ENCODE measurements at places on chromosomes 4 and X.
A peak's percentile ranks its signal among the peaks of the same experiment; 100 is the strongest.

DNA sequence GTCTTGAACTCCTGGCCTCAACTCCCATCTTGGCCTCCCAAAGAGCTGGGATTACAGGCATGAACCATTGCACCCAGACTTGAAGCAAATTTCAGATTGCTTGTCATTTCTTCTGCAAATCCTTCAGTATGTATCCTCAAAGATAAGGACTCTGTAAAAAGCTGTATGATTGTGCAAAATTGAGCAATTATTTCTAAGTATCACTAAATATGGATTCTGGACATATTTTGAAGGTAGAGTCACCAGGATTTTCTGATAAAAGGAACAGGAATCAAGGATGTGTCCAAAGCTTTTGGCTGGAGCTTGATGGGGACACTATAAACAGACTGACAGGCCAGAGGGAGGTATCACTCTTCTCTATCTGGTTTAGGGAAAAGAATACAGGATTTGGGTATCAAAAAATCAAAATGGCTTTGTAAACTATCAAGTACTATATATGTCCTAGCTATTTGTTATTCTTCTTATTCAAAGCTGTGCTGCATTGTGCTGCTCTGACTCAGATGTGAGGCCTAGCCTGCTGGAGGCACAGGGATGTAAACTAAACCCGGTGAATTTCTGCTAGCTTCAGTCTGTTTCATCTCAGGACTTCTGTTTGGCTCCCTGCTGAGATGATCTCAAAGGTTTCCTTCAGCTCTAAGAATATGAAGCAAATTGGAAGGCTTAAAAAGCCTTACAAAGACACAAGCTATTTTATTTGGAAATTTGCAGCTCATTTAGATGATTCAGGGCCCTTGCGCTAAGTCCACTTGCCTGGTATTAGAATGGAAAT lies 8.3 kb downstream of the RPS4X start:
- no peak for DNase-seq

- no peak for DNase-seq
Measured at GRCh38 chr4:56288663-56289062, 98.6 kb downstream of the AASDH start.

- no peak for DNase-seq
Measured at GRCh38 chrX:87299563-87300160, 217.9 kb upstream of the KLHL4 start.

DNA sequence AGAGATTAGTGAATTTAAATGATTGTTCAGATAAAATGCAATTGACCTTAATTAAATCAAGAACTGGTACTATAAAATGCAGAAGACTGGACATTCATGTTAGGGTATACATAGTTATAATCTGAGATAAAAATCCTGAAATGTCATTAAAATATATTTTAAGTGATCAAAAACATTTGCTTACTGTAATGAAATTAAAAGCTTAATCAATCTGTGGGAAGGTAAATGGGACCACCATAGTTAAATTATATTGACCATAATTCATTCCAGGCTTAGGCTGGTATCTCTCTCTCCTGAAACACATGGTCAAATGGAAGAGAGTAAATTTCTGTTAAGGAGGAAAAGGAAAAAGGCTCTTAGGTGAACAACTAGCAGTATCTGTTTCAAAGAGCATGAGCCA lies 474.4 kb downstream of the C4orf33 start:
- no peak for DNase-seq

DNA sequence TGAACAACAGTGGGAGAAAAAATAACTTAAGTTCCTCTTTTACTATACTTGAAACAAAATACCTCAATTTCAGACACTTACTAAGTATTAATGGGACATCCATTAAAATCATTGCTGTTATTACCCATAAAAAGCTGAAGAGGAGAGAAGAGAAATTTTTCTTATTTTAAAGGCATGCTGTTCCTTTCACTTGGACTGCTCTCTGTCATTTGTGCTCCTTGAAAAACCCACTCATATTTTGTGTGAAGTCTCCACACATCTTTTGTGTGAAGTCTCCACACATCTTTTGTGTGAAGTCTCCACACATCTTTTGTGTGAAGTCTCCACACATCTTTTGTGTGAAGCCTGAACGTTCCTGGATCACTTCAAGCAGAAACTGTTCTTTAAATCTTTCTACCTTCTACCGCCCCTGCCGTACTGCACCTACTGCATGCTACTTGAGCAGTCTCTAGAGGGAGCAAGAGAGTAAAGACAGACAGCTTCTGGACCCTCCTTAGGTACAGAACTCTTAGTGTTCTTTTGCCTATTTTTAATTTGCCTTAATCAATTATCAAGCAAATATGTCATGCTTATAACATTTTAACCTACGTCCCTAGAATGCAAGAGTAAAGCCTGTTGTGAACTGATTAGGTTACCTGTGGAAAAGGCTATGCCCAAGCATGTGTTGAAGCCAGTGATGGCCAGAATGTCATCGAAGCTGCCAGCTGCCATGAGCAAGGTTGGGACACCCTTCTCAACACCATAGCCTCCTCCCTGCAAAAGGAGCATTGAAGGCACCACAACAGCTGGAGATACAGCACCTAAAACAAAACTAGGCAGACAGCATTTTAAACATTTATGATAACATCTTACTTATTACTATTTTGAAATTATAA lies 27.1 kb upstream of the SLC9B1 start:
- DNase-seq, result no peak

DNA sequence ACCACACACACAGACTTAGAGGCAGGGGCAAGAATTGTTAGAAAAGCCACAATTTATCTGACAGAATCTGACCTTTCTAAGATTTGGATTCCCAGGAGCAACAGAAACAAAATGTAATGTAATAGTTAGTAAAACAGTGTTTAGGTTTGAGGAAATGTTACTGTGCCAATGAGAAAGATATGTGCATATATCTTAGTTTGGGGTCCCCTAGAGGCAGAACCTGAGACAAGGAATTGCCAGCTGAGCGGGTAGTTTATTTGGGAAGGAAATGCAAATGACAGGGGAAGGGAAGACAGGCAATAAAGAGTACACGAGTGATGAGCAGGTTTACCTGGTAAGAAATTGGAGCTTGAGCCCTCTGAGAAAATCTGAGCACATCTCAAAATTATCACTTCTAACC lies 31.3 kb upstream of the DDX53 start:
- DNase-seq, result no peak

DNA sequence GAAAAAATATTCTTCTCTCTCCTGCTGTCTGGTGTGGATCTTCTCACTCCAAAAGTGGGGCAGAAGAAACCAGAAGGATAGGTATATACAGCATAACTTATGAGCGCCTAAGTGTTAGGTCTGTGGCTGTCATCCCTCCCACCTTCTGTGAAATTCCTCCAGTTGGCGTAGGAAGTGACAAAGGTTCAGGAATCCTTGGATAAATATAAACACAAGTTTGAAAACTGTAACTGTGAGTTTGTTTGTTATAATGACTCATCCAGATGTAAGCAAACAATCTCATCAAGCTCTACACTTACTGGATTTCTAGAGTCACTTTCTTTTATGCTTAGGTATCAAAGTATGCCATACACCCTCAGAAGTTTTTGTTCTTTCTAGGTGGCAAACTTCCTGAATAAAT lies 405.2 kb downstream of the FAT4 start:
- DNase-seq, result no peak

GRCh38 chrX:155035688-155036087 lies 9.0 kb downstream of the FUNDC2 start:
- DNase-seq, result no peak

DNA sequence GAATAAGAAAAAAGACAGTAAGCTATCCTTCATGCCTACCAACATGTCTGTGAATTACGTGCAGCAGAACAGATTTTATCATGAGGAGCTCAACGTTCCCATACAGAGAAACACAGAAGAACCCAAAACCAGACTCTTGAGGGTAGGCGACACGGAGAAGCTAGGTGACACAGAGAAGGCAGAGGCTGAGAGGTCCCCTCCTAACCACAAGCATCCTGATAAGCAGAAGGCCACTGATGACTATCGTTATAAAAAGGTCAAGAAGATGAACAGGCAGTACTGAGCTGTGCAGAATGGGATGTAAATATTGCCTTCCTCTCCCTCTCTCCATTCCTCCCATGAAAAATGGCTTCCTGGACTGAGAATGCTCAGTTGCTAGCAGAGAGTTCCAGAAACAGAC lies 350.2 kb upstream of the BOD1L1 start:
- DNase-seq, result no peak

GRCh38 chr4:55756208-55756607 lies 63.4 kb upstream of the EXOC1L start:
- DNase-seq, result no peak

GRCh38 chr4:6944301-6945051 lies 34.9 kb downstream of the TBC1D14 start:
- DNase-seq, result no peak

DNA sequence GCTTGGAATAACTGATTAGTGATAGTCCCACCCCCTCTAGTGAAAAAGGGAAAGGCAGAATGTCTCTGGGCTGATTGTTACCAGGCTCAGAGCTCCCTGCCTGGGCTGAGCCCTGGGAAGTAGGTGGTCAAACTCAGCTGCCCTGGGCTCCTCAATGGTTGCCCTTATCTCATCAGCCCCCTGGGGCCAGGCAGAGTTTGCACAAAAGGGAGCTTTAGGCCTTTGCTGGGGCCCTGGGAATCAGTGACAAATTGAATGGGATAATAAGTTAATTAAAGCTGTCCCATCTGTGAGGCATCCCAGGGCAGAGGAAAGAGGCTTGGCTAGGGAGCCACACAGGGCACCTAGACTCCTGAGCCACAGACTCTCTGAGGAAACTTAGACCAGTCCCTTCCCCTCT lies 89.0 kb downstream of the EFNB1 start:
- DNase-seq, result no peak

GRCh38 chrX:68644861-68645260 lies 2.6 kb upstream of the STARD8 start:
- no peak for DNase-seq

DNA sequence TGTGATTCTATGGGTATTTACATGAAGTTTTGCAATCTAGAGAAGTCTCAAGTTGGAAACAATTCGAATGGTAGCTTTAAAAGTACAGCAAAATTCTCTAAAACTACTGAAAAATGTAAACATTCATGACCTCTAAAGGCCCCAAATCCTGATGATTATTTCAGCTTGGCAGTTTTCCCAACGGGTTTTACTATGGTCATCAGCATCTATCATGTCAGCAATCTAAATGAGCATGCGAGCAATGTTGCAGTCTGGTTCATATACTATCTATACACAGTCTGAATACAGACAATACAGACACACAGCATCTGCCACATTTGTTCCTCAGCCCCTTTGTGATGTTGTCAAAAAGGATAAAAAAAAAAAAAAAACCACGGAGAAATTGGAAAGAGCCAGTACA lies 790.3 kb upstream of the HTR2C start:
- no peak for DNase-seq

- peak; percentile 59 for DNase-seq
Measured at GRCh38 chr4:85474818-85475630, at the start of gene ARHGAP24. Gene ARHGAP24, plus strand, starts transcription at chr4:85475150.

DNA sequence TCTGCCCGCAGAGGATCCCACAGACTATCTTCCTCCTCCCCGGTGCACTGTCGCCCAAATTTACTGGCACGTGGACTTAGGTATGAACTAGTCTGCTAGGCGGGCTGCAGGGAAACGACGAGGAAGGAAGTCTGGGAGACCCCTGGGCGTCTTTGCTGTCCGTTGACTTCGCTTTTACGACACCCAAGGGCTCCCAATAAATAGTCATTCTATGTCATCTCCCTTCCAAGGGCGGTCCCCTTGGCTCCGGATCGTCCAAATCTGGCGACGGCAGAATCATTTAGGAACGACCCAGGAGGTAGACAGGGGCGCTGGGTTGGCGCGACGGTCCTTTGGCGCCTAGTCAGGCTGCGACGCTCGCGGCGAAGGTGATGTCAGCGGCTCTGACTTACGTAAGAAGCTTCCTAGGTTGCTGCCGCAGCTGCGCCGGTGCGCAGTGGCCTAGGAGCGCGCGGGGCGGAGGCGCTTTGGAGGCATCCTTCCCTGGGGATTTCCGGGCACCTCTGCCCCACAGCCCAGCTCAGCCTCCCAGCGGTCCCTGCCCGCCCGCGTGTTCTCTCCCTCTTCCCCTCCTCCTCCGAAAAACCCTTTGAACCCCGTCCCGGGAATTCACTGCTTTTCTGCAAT lies 2.2 kb downstream of the NHS start:
- DNase-seq, result peak; percentile 26

- no peak for DNase-seq
Measured at GRCh38 chr4:153545822-153546221, 79.7 kb downstream of the TMEM131L start.

DNA sequence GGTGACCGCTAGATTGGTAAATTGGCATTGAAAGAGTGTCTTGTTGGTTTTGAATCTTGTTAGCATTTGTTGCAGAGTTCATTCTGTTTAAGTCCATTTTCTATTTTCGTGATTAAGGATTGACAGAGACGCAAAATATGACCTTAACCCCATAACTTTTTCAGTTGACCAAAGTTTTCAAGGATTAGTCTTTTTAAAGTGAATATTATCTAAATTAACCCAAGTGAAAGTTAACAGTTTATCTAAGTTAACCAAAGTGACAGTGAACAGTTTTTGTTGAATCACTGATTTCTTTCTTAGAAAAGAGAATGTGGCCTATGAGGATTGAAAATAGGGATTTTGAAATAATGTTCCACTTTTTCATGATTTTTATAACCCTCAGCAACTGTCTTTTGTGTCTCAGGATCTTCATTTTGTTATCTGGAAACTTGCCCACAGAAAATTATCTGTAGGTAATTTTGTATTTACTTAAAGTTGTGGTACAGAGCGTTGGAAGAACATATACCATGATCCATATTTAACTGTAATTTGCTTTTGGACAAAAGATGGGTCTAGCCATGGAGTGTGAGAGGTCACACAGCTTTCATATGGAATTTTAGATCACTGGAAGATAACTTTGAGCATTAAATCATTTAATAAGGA lies 3.3 kb downstream of the CPEB2 start:
- no peak for DNase-seq

DNA sequence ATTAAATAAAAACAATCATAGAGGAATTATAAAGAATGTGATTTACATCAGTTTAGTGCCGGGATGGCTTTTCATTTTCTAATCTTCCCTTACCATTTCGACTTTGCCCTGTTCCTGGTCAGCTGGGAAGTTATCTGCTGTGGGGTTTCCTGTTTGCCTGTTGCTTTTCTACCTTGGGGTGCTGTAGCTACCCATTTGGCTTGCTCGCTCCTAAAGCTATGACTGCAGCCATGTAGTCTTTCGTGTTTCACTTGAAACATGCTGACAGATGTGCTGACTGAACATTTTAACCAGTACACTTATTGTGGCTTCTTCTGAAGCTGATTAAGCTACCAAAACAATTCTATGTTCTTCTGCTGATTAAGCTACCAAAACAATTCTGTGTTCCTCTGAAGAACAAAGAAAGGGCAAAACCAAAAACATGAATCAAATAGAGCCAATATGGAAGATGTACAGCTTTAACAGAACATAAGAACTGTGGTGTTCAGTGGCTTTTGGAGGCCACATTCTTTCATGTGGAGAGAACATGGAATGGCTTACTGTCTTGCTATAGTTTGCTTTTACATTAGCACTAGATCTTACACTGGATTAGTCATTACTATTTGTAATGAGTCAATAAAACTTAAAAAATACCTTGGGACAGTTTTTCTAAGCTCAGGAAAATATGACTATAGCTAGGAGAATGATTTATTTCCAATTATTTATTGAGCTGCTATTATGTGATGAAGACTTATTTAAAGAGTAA lies 440.4 kb downstream of the SPRY1 start:
- DNase-seq, result no peak
